ENCODE measurements at places on chromosomes 7 and 10.
A peak's percentile ranks its signal among the peaks of the same experiment; 100 is the strongest.

DNA sequence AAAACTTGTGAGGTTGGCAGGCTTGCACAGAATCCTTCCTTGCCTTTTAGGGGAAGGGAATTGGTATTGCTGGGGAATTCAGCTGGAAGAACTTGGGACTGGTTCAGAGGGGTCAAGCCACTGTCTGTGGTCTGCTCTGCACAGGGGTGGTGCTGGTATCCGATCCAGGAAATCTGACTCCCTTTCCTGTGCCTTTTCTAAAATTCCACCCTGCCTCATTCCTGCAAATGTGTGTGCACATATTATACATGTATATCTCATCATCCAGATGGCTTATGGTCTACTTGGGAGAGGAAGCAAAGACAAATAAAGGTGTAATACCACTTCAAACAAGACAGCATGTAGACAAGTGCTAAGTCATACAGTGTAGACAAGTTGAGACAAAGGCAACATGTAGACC is 14.3 kb downstream of the UBTD1 start:
- no peak for DNase-seq

- DNase-seq, result no peak
Measured at GRCh38 chr7:111094419-111094818, 3.5 kb downstream of the LRRN3 start.

- DNase-seq, result no peak
Measured at GRCh38 chr7:54390565-54390964, 151.6 kb upstream of the VSTM2A start.

GRCh38 chr10:86153751-86154150 is 212.8 kb downstream of the GRID1 start:
- DNase-seq, result no peak

- no peak for DNase-seq
Measured at GRCh38 chr7:94823947-94824346, 83.4 kb upstream of the PPP1R9A start.

DNA sequence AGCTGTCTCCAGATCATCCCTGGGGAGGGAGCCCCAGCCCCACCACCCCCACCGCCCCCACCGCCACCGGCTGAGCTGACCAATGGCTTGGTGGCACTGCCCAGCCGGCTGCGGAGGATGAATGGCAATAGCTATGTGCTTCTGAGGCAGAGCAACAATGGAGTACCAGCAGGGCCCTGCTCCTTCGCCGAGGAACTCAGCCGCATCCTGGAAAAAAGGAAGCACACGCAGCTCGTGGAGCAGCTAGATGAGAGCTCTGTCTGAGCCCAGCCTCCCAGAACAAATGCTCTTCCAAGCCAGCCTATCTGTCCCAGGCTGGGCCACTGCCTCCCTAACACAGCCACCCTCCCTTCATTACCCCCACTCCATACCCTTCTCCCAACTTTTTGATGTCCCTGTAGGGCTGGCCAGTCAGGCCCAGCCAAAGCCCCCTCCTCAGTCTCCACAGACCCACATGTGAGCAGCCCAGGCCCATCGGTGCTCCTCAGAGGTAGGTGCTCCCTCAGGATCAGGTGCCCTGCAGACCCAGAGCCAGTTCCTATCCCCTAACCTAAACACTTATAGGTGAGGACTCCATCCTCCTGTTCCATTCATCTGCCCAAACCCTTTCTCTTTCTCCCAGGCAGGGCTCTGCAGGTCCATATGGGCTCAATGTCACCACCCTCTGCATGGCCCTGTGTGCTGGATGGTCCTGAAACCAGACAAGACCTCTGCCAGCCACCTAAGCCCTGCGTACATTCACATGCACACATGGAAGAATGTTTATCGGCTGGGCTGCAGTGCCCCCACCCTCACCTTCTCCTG is 3.2 kb downstream of the MRPL43 start:
- no peak for DNase-seq

DNA sequence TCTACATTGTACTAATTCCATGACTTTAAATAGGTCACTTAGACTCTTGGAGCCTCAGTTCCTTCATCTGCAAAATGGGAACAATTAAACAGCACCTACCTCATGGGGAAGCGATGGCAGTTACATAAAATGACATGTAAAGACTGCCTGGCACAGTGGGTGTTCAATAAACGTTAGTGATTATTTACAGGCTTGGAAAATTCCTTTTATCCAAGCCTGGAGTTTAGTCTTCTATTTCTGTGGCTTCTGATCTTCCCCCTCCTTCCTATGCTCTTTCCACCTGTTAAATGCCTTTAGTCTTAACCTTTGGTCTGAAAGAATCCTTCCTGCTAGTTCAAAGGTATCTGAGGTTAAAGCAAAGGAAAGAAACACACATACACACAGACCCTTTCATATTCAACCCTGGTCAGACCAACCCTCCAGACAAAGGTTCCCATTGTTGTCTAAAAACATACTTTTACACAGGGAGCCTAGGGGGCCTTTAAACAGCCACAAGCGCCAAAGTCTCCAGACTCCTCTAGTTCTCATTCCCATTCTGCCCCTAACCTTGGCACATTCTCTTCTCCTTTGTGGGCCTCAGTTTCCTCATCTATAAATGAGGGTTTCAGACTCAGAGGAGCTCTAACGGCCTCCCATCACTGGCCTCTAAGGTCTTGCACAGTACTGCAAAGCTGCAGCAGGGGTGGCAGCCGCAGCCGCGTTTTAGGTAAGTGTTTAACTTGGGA is 21.4 kb downstream of the SORBS1 start:
- DNase-seq, result no peak

DNA sequence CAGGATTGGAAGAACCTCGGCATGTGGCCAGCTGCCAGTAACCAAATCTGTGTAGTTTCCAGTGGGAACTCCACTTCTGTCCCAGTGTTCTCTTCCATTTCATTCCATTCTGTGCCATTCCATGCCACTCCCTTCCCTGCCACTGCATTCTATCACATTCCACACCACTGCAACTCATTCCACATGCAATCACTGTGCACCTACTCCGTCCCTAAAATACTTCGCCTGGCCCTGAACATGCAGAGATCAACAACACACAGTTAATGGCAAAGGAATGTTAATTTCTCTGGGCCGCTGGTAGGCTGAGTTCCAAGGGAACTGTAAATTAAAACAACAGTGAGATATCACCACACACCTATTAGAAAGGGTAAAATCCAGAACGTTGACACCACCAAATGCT is 64.8 kb downstream of the AKR1B1 start:
- DNase-seq, result no peak

GRCh38 chr10:81031774-81032173 is 494.1 kb downstream of the SH2D4B start:
- DNase-seq, result no peak

- peak; percentile 30 for DNase-seq
Measured at GRCh38 chr7:20307901-20308300, 22.8 kb upstream of the ITGB8 start.

Measured in tongue (tissue), 3 donors.